Hypothalamus (tissue), 51 donors: ENCODE measurements at places on chromosomes 12 and 14.
A peak's percentile ranks its signal among the peaks of the same experiment; 100 is the strongest.

DNA sequence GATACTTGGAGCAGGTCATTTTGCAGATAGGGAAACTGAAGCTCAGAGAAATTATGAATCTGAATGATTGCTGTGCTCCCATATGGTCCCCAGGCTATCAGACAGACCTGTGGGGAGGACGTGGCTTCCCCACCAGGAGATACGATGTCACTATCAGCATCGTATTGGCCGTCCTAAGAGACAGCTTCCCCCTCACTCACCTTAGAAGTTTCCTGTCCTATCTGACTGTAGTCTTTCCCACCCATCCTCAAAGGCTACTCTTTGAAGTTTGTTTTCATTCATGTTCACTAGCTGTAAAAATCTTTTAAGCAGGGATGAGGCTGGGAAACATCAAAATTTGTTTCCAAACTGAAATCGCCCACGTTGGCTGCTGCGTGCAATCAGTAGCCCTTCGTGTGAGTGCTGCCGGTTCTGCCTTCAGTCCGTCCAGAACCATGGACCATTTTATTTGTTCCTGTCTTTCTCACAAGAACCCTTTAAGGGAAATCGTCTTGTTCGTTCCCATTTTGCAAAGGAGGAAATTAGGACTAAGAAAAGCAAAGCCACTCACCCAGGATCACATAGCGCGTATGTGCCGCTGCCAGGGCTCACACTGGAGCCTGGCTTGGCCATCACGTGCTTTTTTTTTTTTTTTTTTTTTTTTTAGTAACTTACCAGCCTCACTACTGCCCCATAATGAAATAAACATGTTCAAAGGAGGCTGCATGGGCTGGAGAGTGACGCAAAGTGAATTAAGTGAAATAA is 1.0 kb upstream of the KDM2B start:
- no peak for DNase-seq

GRCh38 chr14:71138448-71139293 is 231.4 kb downstream of the PCNX1 start:
- DNase-seq = peak; percentile 9

DNA sequence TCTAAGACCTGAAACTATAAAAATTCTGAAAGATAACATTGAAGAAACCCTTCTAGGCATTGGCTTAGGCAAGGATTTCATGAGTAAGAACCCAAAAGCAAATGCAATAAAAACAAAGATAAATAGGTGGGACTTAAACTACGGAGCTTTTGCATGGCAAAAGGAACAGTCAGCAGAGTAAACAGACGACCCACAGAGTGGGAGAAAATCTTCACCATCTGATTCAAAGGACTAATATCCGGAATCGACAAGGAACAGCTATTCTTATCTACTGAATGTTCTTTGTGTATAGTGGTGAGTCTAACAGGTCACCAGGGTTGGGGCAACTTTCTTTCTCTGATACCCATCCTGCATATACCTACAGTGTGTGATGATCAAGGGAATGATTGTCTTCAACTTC is 198.6 kb downstream of the CCDC91 start:
- DNase-seq = no peak

DNA sequence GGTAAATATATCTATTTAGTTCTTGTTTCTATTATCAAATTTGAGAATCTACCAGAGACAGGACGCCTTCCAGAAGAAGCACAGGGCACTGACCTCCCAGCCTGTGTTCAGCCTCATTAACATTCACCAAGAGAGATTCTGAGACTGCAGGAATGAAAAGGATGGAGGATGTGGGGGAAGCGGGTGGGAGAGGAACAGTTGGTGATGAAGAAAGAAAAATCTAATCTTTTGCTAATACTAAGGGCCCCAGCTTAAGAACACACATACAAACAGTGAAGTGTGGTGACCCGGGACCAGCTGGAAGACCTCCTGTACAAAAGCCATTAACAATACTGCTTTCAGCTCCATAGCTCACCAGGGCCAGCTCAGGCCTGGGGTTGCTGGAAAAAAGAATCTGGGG is 160.5 kb downstream of the NUAK1 start:
- DNase-seq = no peak

GRCh38 chr12:92533280-92533890 is 169.4 kb upstream of the PLEKHG7 start:
- no peak for DNase-seq

GRCh38 chr14:100398044-100398443 is 74.9 kb downstream of the SLC25A47 start:
- no peak for DNase-seq
